ENCODE measurements at places on chromosomes 13 and 19.

DNA sequence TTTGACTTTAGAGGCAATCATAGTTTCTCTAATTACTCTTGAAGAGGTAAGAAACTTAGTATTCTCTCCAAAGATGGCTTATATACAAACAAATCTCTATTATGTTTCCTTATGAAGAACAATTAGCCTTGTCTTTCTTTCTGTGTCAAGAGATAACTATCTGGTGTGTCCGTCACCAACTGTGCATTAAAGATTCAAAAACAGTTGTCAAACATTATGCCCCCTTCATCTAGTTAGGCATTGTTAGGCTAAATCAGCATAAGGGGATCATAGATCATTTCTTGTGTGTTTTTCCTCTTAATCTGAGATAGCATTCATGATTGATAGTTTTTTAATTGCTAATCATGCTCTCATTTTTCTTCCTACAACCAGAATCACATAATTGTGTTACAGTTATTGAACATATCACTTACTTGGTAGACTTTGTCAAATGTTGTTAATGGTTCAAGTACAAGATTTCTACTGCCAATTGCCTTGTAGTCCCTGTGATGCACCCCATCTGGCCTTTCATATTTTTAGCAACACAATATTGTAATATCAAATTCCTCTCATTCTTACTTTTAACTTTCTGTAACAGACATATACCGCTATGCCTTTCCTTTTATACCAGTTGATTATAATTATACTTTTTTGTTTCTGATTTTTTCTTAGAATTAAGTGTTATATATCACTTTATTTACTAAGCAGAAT is 612.7 kb downstream of the SLITRK6 start:
- DNase-seq = no peak

DNA sequence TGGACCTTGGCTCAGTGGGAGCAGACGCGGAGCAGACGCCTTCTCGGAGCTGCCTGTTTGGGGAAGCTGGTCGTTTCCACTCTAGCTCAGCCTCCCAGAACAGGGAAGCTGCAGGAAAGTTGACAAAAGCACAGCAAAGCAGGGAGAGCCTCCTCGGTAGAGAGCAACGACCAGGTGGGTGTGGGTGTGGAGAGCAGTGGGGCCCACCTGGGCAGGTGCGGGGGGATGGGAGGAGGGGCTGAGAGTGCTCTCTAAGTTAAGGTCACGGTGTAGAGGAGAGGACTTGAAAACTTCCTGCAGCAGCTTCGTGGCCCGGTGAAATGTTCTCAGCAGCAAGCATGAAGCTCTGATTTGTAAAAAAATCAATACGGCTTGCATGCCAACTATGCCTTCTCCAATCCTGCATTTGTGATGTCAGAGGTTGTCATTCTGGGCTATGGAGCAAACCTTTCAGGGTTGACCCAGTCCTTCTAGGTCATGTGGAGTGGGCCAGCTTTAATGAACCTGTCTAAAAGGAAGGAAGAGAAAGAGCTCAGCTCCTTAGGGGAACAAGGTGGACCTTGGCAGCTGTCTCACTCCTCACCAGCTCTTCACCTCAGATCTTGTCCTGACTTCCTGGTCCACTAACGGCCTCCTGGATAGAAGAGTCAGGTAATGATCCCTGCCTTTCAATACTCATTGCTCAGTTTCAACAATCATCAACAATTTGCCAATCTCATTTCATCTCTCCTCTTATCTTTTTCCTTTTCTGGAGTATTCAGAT is 85.8 kb upstream of the UBL3 start:
- DNase-seq = no peak

DNA sequence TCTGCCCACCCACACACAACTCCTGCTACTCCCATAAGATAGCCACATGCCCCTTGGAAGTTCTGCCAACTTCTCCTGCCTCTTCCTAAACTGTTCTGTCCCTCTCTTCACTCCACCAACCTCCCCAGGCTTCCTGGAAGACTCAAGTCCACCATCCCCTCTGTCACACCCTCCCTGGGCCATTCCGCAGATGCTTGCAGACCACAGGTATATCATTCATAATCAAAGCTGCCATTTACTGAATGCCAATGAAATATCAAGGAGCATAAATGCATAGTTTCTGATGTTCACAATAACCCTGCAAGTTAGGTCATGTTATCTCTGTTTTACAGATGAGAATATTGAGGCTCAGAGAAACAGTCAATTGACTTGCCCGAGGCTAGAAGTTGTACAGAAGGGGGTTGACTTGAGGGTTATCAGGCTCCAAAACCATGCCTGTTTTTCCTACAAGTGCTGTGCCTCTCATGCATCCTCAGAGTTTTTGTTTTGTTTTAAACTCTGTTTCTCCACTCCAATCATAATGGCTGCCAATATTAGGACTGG is 135.6 kb downstream of the SLC7A1 start:
- DNase-seq = no peak

GRCh38 chr13:110813646-110814624 is 100.4 kb downstream of the ING1 start:
- DNase-seq = no peak

- no peak for DNase-seq
Observed at GRCh38 chr13:73168953-73169401, 110.2 kb downstream of the KLF5 start.

- DNase-seq = no peak
Observed at GRCh38 chr19:39398297-39398864, 7.2 kb downstream of the MED29 start.

DNA sequence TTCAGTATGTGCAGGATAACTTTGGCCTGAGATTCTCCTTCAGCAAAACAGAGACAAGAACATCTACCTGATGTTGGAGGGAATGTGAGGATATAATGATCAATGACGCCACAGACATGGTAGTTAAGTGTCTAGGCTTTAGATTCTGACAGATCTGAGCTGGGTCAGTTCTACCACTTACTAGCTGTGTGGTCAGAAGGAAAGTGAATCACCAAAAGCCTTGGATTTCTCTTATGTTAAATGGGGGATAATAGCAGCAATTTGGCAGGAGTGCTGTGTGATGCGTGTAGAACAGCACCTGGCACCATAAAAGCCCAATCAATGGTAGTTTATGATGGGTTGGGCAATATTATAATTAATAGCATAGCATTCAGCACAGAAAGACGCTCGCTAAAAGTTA is 41.7 kb downstream of the RXFP2 start:
- no peak for DNase-seq

- DNase-seq = no peak
Observed at GRCh38 chr19:752652-753517, 2.0 kb downstream of the MISP start.

DNA sequence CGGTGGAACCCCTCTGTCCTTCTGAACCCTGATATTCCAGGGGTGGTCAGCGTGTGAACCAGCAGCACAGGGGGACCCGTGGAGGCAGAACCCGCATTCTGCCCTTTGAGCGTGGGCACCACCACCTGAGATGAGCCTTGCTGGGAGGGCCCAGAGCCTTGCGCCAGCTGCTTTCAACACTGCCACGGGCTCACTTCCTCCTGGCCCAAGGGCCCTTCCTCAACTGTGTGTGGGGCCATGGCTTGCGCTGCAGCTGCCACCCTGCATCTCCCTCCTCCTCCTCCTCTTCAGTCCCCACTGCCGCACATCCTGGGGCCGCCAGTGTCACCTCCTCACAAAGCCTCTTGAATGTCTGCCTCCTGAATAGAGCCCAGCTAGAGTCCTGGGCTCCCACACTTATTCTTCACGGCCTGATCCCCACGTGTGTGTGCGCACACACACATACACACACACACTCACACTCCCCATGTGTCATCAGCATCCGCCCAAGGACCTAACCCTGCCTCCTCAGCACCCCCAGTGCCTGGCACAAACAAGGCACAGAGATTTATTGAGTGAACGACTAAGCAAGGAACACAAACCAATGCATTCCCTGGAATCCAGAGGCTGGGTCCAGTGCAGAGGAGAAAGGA is 26.9 kb upstream of the TMEM160 start:
- no peak for DNase-seq

DNA sequence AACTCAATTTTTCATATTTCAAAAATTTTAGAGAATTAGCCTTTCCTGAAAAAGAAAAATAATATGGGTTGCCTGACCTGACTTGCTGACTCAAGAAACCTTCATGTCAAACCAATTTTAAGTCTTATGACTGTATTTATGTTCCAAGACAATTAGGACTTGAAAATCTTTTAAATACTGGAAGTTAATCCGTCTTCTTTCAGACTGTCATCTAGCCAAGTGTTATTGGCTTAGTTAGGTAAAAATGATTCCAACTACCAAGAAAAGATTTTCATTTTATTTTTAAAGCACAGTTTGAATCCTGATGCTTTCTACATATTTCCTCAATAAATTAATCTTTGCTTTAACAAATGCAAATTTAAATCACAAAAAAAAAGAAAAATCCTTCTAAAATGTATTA is 337.6 kb downstream of the SLITRK6 start:
- no peak for DNase-seq

- DNase-seq = no peak
Observed at GRCh38 chr13:113403255-113404104, 39.5 kb upstream of the GRTP1 start.

- DNase-seq = no peak
Observed at GRCh38 chr13:44770951-44771350, 194.8 kb upstream of the TSC22D1 start.

DNA sequence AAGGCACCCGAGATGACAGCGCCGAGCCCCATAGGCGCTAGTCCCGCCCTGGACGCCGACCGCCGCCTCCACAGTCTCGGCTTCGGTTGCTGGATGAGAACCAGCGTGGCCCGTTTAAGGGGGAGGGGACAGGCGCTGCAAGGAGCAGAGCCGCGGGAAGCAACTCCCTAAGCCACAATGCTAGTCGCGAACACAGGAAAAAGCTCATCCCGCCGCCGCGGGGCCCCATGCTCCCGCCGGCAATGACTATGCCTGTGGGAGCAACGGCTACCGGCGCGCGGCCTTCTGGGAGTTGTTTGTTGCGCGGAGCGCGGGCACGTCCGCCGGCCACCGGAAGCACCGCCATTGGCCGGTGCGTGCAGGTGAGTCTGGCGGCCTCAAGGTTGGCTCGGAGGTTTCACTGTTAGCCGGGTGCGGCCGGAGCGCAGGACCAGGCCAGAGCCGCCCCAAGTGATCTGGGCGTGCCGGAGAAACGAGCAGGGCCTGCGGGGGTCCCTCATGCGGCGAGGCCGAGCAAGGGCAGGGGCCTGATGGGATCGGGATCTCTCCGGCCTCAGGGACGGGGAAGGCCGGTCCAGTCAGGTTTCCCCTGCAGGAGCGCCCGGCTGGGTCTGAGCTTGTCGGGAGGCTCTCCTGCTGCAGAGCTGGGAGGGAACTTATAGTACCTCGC is at the start of gene ZNF544:
ZNF544 (plus strand) TSS at position 330 of the 670 bp plus-strand sequence. CDS start 15,110 bp downstream, outside the sequence.
- DNase-seq = peak; percentile 52

GRCh38 chr19:7301525-7301924 is 7.3 kb upstream of the INSR start:
- no peak for DNase-seq

DNA sequence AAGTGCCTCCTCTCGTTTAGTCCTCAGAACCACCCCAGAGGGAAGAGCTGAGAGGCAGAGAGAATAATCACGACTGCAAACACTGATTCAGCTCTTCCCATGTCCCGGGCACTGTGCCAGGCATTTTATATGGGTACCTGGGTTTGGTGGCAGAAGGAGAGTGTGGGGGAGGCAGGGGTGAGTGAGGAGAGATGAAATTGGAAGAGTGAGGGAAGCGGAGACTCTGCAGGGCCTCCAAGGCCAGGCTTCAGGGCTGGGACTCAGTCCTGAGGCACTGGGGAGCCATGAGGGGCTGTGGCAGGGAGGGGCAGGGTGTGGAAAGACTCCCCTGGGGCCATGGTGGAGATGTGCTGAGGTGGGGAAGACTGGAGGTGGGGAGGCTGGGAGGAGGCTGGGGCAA is 8.7 kb downstream of the SYNGR4 start:
- no peak for DNase-seq

- no peak for DNase-seq
Observed at GRCh38 chr13:109963960-109964563, 177.7 kb upstream of the IRS2 start.

DNA sequence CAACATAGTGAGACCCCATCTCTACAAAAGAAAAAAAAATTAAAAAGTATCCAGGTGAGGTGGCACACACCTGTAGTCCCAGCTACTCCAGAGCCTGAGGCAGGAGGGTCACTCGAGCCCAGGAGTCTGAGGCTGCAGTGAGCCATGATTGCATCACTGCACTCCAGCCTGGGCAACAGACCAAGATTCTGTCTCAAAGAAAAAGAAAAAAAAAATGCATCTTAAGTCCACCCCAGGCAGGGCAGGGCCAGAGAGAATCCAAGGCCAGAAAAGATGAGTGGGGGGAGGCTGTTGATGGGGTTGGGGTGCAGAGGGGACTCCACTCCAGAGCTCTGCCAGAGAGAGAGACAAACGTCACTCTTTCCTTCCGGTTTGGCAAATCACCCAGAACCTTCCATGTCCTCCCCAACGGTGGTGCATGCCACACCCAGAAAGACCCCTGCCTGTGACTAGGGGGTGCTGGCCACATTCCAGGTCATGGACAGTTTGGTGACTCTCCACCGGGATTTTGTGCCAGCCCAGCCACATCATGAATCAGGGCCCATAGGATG is 431 bp downstream of the FUT3 start:
- no peak for DNase-seq

GRCh38 chr19:6501740-6502648 is at the start of gene TUBB4A:
Gene TUBB4A (minus strand): TSS chr19:6502309. CDS start chr19:6502212, 97 bp downstream.
- DNase-seq = peak; percentile 42

DNA sequence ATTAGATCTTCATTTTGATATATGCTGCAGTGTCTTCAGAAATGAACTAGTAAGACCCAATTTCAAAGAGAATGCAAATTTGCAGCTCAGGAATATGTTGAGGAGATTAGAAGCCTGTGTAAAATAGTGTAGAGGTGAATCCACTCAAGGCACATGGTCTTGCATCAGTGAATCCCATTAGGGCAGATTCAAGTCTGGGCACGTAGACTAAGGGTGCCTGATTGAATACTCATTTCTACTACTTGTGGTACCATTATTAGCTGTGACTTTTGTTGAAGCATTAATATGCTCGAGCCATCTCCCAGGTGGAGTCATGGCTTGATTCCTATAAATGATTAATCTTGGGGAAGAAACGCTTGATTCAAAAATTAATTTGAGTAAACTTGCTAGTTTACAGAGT is 129.4 kb downstream of the AKAP11 start:
- DNase-seq = no peak

GRCh38 chr19:44806291-44806690 is 2.6 kb upstream of the BCAM start:
- DNase-seq = no peak

DNA sequence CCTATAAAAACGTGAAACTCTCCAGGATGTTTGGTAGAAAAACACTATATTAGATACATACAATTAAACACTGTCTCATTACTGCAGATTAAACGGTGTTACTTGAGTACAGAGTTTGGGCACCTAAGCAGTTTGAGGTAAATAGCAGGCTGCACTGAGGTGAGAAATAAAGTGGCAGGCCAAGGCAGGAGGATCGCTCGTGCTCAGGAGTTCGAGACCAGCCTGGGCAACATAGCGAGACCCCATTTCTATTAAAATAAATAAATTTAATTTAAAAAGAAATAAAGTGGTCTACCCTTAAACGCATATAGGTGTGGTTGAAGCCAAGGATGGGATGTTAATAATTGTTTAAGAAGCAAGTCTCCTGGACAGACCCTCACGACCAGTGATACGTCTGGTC is 1.2 kb downstream of the PSPC1 start:
- DNase-seq = no peak

Measured in activated T-helper 2 cell treated with anti-CD3 and anti-CD28 coated beads, Interferon-gamma antibody, Interleukin-2, Interleukin-4, amounts not matched to agents 10 μg/mL and 5 μg/mL and 100 μg/mL, durations not matched to agents 14 hours and 24 hours and 36 hours (primary cell).